ENCODE measurements at places on chromosomes 7 and 10. TPM values are rescaled to one million over a fixed set of nuclear protein-coding genes. Genes with fewer than 3 reads are reported as not detected.

DNA sequence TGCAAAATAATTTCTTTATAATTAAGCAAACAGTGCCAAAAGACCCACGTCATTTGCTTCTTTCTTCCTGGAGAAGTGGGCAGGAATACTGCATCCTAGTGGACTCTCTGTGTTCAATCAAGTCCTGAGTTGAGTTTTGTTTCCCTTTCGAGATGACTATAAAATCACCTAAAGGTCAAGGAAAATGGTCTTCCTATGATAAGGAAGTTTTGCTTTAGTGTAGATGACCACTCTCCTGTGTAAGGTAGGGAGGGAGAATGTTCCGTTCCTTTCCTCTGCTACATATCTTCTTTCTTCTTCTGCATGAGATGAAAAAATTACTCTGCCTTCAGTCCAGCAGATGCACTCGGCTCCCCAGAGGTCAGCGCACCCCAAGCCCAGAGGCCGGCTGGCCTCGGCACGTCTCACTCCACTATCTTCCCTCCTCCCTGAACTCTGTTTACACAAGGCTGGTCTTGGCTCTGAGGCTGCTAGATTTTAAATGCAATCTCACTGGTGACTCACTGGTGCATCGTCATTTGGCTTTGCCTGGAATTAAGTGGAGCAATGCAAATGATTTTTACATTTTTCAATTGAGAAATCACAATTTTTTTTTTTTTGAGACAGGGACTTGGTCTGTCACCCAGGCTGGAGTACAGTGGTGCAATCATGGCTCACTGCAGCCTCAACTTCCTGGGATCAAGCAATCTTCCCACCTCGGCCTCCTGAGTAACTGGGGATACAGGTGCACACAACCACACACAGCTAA is 18.6 kb upstream of the VDAC2 start:
- DNase-seq: peak; percentile 79

DNA sequence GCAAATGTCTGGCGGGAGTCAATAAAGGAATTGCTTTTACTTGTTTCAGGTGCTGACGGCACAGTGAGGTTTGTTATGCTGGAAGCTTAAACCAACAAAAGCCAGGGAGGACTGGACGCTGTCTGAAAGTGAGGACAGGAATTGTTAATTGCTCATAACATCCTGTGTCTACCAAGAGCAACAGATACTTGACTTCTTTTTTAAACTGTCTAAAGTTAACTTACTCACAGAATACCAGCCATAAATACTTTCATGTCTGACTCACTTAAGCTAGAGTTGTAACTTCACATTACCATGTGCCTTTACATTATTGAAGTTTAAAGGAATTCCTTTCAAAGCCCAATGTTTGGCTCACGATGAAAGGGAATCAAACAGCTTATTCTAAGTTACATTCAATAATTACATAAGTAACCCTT is 252.7 kb upstream of the SHH start:
- DNase-seq: no peak

DNA sequence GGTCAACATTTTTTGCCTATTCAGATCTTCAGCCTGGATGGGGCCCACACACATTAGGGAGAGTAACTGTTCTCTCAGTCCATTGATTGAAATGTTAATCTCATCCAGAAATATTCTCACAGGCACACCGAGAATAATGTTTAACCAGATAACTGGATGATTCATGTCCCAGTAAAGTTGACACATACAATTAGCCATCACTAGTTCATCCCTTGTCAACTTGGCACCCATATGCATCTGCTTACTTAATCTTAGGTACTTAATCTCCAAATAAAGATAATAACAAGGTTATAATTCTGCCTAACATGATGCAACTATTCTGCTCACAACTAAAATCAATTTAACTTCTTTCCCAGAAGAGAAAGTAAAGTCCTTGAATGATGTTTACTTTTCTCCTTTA is 502.6 kb downstream of the ADRA2A start:
- no peak for DNase-seq

DNA sequence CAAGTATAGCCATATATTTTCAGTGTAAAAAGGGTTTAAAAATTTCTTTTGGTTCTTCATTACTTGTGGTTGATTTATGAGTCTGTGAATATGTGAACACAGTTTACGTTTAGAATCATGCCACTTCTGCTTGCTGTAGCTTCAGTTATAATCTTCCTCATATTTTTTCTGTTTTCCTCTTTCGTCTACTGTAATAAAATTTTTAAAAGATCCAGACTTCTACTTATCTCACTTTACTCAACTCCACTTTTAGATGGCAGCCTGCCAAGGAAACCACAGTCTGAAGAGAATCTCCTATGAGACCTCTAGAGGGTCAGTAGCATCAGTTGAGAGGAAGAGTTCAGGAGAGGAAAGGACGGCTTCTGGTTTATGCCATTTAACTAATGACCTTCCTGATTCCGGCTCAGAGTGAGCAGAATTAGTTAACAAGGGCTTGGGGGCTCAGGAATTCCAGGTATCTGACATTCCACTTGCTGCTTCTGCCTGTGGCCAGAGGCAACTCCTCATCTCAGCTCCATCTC is 21.4 kb downstream of the CREB5 start:
- no peak for DNase-seq

GRCh38 chr10:70804421-70804808 is 11.3 kb upstream of the SGPL1 start:
- no peak for DNase-seq

DNA sequence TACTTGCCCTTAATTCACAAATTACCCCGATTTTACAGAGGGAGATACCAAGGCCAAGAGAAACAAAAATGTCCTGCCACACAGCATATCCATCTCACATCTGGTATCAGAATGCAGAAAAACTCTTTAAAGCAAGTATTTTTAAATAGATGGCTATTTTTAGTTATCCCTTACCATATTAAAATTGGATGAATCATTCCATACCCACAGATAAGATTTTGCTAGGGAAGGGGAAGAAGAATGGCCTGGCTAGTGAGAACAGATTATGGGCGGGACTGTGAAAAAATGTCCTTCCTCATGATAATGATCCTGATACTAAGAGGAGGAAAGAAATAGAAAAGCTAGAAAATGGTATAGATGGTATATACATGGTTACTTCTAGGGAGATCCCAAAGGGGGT is 80.6 kb upstream of the GATAD1 start:
- DNase-seq: no peak

GRCh38 chr7:113125728-113126127 is 7.4 kb upstream of the SMIM30 start:
- no peak for DNase-seq

DNA sequence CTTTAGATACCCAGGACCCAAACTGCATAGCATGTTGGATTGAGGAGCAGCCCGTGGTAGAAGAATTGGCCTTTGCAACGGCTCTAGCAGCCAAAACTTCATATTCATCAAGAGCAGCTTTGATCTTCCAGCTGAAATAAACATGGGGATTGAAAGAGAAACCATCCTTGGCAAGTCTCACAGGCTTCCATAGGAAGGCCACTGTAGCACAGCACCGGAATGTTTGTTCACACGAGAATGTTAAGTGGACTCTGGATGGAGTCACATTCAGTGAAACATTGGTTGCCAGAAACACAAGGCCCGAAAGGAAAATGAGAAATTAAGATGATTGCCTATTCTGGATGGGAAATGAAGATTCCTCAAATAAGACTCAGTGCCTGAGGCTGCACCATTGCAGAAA is 97.4 kb downstream of the RAB18 start:
- no peak for DNase-seq

DNA sequence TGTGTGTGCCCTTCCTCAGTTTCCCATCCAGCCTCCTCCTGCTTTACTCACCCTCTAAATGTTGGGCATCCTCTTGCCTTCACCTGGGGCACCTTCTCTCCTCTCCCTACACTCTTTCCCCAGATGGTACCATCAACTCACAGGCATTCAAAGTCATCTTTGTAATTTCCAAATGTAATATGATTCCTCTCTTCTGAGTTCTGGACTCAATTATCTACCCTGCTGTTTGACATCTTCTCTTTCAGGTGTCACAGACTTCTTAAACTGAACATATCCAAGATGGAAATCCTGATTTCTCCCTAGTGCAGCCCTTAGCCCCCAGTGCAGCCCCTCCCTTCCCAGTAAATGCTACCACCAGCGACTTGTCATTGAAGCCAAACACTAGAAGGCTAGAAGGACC is 422.8 kb downstream of the KCNMA1 start:
- no peak for DNase-seq

DNA sequence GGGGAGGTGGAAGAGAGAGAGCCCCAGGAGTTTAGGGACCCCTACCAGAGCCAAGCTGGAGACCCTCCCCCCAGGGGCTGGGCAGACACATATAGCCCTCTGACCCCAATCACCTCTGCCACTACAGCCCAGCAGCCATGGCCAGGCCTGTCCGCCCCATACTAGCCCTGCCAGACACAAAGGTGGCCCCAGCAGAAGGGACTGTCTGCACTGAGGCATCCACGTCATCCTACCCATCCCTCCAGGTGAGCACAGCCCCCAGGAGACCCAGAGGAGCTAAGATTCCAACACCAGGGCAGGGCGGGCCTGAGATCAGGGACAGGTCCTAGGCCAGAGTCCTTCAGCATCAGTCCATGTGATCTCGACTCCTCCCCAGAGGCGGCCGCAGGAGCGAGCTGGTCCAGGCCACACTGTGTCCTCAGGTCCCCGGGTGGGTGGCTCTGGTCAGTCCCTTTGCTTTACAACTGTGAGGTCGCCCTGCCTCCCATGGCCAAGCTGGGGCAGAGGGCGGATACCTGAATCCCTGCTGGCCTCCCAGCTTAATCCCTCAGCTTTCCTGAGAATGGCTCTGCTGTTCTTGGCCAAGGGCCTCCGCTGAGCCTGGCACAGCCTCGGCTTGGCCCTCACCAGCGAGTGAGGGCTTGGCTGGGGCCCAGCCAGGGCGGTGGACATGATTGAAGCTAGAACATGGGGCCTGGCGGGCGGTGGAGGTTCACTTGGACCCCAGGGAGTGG is 14.3 kb upstream of the ELN start:
- no peak for DNase-seq

GRCh38 chr7:69994886-69995542 is 396.7 kb downstream of the AUTS2 start:
- no peak for DNase-seq

- DNase-seq: no peak
Measured at GRCh38 chr10:11095374-11095801, 77.7 kb downstream of the CELF2 start.

DNA sequence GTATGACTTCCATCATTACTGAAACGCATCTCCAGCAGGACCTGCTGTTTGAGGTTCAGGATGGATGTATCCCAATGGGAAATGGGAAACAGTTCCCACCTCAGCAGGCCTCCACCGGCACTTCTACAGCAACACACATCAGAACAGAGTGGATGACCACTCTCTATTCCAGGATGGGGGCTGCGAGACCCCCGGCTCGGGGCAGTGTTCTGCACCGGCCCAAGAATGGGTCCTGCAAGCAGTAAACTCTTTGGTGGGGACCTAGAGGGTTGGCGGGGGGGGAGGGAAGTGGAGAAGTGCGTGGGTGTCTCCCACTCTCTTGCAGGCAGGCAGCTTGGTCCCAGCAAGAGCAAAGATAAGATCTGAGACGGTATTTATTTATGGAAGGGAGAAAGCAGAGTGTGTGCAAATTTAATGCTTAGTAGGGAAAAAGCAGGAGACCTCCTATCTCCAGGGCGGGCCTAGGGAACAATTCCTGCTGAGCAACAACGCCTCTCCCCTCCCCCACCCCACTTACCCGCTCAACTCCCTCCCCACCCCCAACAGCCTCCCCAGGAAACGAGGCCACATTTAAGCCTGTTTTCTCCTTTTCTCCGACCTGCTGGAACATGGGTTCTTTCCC is 4.0 kb downstream of the SFMBT2 start:
- no peak for DNase-seq

DNA sequence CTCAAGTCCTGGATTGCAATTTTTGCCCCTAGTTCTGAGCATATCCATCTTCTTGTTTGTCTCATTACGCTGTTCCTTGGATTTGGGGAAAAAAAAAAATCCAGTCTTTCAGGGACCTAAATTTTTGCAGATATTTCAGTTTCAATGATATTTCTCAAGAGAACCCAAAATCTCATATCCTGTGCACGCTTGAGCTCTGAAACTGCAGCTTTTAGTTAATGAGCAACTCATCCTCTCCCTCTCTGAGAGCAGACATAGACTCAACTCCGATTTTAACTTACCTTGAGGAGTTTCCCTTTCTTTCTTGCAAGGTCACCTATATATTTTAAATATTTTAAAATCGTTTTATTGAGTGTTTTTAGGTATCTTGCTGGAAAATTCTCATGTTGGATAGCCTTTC is 200.3 kb downstream of the GALNT17 start:
- DNase-seq: no peak

GRCh38 chr7:83695128-83695960 is 46.4 kb upstream of the SEMA3E start:
- no peak for DNase-seq

- DNase-seq: no peak
Measured at GRCh38 chr7:116512520-116513188, 12.2 kb upstream of the CAV1 start.

- DNase-seq: no peak
Measured at GRCh38 chr7:136964347-136964746, 95.9 kb downstream of the CHRM2 start.

DNA sequence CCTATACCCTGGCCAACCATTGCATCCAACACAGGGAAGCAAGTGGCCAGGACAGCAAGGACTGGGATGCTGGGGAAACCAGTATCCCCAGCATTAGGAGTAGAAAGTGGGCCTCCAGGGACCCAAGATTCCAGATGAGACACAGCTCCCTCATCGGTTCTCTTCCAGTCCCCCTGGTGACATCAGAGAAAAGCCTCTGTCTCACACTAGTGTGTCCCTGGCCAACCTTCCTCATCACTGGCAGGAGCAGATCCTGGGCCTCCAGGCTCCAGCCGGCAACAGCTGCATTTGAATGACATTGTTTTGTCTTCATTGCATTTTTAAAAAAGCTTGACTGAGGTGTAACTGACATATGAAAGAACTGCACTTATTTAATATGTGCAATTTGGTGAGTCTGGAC is 177.3 kb upstream of the LYZL2 start:
- no peak for DNase-seq

ERVW-1 gene
- total RNA-seq: not detected

RPA3 gene
- total RNA-seq: 166 TPM

GOLGA7B gene
- 1.1 TPM for total RNA-seq

MICALL2 gene
- total RNA-seq: 115 TPM

C10orf90 gene
- 0.59 TPM for total RNA-seq

ACSL5 gene
- total RNA-seq: 11.7 TPM

ELN gene
- not detected for total RNA-seq

ACHE gene
- 0.35 TPM for total RNA-seq

NUTM2E gene
- total RNA-seq: 0.70 TPM

RBP4 gene
- 0.57 TPM for total RNA-seq

Measured in PC-9 (cell line).